Cardiac muscle cell (in vitro differentiated cells and primary cell): ENCODE measurements at places on chromosomes 7 and 10. TPM values are rescaled to one million over a fixed set of nuclear protein-coding genes. Genes with fewer than 3 reads are reported as not detected.

DNA sequence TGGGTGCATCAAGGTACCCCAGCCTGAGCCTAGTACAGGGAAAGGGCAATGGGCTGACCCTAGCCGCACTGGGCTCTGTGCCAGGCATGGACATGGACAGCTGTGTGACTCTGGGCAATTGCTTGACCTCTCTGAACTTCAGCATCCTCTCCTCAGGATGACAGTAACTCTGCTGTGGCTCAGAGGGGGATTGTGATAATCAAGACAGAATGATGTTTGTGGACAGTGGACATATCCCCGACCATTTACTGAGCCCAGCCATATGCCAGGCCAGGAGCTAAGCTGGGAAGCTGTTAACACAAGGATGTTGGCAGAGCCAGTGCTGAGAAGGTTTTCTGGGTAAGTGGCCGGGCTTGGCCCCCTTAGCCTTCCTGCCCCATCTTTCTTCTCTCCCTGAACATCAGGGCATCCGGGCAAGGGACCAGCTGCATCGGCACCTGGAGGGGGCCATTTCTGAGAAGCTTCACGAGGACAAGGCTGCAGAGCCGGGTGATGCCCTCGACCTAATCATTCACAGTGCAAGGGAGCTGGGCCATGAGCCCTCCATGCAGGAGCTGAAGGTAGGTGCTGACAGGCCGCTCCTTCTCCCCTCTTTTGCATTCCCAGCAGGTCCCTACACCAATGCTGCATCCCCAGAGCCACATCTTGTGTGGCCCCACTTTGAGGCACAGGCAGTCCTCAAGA lies 3.5 kb downstream of the CYP26C1 start:
- DNase-seq, result no peak

GRCh38 chr7:105600720-105601550 lies 19.6 kb upstream of the EFCAB10 start:
- no peak for DNase-seq

DNA sequence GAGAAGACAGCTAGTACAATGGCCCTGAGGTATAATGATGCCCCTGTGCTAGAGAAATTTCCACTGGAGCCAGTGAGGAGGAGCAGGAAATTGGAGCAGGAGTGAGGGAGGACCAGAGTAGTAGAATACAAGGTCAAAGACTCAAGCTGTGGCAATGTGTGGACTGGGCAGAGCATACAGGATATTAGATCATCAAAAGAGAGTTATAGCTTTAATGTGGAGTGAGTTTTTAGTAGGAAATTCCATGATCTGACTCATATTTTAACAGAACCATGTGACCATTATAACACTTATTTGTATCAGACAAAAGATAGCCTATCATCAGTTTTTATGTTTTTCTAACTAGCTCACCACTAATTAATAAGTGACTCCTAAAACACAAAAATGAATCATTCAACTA lies 154.1 kb downstream of the DGKB start:
- DNase-seq, result peak; percentile 92

Gene ABCB1
- not detected in 2 replicates for total RNA-seq

GRCh38 chr7:66867198-66867790 lies 53.7 kb upstream of the TMEM248 start:
- DNase-seq, result no peak

DNA sequence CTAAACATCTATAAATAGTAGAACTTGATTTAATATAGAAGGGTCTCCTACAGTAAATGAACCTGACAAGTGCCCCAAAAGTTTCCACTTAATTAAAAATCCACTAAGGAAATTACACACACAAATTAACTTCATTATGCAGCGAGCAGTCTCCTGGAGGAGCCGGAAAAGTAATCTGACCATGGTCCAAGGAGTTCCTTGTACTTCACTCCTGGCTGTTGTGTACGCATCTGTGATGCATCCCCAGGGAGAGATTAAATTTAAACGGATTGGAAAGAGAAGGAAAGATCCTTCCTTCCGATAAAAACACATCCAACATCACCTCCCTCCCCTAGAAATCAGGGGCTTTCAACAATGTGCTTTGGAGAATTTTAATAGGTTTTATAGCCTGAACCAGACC lies 85.5 kb downstream of the PARD3 start:
- DNase-seq, result no peak

DNA sequence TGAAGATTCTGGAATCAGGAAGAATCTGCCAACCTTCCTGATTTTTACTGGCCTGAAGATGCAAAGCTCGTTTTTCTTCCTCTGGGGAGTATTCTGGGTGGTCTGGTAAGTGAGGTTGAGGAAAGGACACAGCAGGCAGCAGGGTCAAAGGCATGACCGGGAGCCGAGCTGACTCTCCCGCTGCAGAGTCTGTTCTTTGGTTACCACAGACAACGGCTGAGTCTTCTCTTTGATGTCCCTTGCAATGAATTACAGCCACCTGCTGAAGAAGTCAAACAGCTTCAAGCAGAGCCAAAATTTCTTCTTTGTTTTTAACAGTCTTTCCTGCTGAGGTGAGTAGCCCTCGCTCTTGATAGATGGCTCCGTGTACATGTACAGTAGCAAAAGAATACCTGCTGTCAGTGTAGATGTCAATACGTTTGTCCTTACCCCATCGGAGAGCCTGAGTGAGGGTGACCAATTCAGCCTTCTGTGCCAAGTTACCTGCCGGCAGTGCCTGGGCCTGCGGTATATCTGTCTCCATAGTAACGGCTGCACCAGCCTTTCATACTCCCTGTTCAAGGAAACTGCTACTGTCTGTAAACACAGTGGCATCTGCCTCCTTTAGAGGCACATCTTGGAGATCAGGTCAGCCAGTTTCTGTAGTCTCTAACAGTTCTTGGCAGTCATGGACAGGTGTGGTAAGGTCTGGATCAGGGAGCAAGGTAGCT lies 76.4 kb downstream of the PRR15 start:
- no peak for DNase-seq

DNA sequence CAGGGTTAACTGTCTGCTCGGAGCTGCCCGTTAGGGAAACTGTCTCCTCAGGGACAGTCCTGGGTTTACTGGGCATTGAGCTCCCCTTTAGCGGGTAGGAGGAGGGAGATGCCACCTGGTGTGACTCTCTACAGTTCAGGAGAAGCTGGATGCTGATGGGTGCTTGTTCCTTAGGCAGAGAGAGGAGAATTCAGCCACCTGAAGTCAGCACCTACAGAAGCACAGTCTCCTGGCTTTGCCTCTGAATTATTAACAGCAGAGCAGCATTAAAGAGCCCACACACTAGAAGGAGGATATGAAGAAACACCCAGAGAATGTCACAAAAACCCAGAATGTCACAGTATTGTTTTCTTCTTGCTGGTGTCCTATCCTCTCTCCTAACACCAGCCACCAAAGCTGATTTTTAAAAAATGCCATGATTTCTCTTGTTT lies 696 bp downstream of the GIMAP4 start:
- no peak for DNase-seq

Gene SPDYE8
- total RNA-seq, result not detected in 2 replicates

Gene PNLIPRP3
- total RNA-seq, result not detected in 2 replicates

GRCh38 chr7:41294556-41295454 lies 408.1 kb downstream of the INHBA start:
- DNase-seq, result no peak

- DNase-seq, result peak; percentile 13
Measured at GRCh38 chr10:97928897-97929296, 79.3 kb downstream of the GOLGA7B start.

DNA sequence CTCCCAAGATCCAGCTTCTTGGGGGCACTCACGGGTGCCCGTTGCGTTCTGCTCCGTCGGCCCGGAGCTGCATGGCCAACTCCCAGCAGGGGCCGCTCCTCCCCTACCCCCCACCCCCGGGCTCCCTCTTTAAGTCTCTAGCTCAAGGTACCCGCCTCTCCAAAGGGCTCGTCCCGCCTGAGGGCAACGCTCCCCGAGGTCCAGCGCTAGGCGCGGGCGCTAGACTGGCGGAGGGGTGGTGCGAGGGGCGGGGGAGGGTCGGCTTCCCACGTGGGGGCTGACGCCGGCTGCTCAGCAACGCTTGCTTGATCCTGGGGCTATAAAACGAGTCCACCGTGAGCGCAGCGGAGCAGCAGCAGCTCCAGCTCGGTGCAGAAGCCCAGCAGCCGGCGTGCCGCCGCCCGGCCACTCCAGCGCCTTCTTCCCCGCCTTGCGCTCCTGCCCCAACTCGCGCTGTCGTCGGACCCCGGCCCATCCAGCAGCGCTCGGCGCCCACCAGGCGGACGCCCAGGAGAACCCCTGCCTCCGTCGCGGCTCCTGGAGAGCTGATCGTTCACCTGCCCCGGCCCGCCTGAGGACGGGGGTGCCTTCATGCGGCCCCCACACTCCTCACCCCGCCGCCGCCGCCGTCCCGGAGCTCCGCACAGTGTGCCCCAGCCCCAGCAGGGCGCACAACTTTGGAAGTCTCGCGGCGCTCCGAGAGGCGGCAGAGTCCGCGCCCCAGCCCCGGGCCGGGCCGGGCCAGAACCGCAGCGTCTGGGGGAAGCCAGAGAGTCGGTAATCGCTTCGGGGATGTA lies at the start of gene ADRA2A:
ADRA2A (plus strand) TSS at position 348 of the 797 bp plus-strand sequence. CDS start 968 bp downstream, outside the sequence.
- peak; percentile 47 for DNase-seq

- DNase-seq, result no peak
Measured at GRCh38 chr10:12484002-12484918, 134.9 kb downstream of the CAMK1D start.

Gene TDRD1
- total RNA-seq, result not detected in 2 replicates

Gene NAT16
- total RNA-seq, result 0.27 TPM in 1 of 2 replicates, not detected in the other

DNA sequence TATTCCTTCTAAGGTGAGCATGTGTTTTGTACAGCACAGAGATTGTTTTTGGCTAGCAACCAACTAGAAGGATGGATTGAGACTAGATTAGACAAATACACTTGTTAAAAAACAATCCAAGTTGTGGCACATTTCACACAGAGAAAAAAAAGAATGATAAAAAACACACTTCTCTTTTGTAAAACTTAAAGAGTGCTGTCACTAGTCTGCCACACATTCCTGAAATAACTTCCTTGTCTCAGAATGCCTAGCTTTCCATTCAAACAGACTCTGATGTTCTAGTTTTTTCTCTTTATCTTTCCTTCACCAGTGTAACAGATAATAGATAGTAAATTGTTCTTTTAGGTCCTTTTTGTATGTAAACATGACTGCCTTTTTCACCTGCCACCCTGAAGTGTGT lies 11.4 kb downstream of the DLD start:
- DNase-seq, result peak; percentile 31

GRCh38 chr10:71970869-71971268 lies 6.7 kb downstream of the CHST3 start:
- no peak for DNase-seq

Gene PCGF5
- total RNA-seq, result 13.8 and 19.8 TPM in 2 replicates

- no peak for DNase-seq
Measured at GRCh38 chr7:81534446-81534845, 235.4 kb downstream of the HGF start.

DNA sequence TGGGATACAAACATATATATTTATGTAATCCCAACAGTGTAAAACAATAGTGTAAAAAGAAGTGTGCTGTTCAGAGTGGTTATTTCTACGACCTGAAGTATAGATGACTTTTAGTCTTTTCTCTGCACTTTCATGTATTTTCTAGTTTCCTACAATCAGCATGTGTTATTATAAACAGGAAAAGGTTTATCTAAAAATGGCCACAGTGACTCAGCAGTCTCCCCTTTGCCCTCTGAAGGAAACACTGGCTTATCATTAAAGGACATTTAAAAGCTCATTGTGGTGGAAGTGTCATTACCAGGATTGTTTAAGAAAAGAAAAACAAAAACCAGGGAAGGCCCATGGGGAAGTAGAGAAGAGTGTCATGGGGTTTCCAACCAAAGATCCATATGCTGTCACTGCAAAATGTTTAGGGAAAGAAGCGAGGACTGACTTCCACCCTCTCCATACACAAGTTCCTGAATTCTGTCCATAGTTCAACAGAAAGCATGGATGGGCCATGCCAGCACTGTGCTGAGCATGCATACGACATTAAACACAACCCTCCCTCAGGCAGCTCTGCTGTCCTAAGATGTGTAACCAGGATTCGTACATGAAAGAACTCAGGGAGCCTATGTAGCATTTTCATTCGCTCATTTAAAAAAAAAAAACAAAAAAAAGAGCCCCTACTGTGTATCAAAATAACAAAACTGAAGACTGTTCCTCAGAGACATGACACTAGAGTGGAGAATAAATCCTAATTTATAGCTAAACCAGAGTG lies 10.2 kb downstream of the CYREN start:
- peak; percentile 64 for DNase-seq

DNA sequence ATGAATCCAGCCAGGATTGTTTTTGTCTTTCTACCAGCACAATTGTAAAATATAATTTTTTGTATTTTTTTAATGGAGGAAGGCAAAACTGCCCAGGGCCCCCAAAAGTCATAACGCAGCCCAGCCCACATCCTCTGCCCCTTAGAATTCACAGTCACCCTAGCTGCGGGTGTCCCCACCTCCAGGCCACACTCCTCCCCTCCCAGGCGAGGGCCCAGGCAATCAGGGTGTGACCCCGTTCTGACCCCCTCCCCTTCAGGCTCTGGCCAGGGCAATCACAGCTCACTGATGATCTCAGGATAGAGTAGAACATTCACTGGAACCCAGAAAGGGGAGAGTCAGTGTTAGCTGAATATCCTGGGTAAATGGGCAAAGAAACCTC lies 92.0 kb upstream of the MACROH2A2 start:
- no peak for DNase-seq

DNA sequence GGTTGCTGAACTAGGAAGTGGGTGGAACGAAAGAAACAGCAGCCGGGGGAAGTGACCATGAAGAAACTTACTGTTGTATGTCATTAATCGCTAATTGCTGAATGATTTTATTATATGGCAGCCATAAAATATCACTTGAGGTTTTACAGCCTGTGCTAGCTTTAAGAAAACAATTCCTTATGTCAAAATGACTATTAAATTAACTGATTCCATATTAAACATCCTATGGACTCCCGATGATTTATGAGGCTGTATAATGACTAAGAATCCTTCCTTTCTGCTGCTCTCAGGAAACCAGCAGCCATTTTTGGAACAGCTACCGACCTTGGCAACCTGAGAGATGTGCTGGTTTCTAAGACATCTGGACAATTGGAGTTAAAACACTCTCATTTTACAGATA lies 421.9 kb downstream of the SORCS3 start:
- no peak for DNase-seq

DNA sequence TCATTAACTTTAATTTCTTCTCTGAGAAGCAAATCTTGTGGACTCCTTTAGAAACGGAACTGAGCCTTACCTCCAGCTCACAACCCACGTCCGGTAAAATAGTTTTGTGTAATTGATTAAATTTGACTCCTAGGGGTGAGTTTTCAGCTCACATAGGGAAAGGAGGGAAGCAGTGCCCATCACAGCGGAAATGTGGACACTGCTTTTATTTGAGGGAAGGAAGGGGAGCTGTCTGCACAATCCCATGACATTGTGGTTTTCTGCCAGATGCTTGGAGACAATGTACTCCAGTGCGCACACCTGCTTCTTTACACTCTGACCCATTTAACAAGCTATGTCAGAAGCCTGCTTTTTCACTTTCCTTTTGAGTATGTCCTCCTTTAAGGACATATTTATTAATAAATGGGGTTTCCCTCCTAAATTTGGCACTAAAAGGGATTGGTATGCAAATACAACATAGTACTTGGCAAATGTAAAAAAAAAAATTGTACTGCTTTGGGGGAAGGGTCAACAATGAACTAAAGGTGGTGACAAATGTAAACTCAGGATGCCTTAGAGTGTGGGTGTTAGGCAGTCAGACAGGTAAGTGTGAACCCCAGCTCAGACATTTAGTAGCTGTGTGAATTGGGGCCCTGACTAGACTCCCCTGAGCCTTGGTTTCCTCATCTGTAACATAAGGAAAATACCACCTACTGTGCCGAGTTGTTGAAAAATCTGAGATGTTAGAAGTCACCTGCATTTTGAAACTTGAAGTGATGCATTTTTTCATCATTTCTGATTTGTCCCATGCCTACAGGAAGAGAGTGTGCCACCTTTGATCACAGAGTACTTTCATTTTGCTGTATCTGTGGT lies 90.2 kb upstream of the KLF6 start:
- no peak for DNase-seq

Gene TUBAL3
- total RNA-seq, result not detected in 2 replicates
